Panc1 (cell line): ENCODE measurements at places on chromosomes 13 and 19.

- no peak for DNase-seq
Measured at GRCh38 chr19:55276720-55277430, 3.0 kb downstream of the HSPBP1 start.

- DNase-seq: no peak
Measured at GRCh38 chr13:42985312-42986175, 6.5 kb downstream of the EPSTI1 start.

DNA sequence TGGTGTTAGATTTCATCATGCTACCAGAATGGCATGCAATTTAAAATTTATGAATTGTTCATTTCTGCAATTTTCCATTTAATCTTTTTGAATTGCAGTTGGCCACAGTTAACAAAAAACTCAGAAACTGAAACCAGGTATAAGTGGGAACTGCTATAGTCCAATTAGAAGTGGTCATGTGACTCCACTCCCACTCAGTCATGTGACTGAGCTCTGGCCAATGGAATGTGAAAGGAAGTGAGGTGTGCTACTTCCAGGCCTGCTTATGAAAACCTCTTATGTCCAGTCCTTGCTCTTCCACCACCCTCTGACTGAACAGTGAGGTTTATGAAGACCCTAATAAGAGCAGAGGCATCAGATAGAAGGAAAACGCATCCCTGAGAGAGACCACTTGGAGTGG lies 47.0 kb downstream of the DLEU7 start:
- no peak for DNase-seq

GRCh38 chr19:27751044-27751391 lies 1461.9 kb downstream of the UQCRFS1 start:
- no peak for DNase-seq

- peak; percentile 18 for DNase-seq
Measured at GRCh38 chr13:59776924-59777690, 386.6 kb downstream of the DIAPH3 start.

GRCh38 chr19:39405958-39406655 lies 540 bp upstream of the ZFP36 start:
- peak; percentile 94 for DNase-seq

- no peak for DNase-seq
Measured at GRCh38 chr13:32391101-32391619, 36.8 kb downstream of the N4BP2L1 start.

GRCh38 chr19:6803036-6803404 lies 30.5 kb downstream of the VAV1 start:
- DNase-seq: no peak

- DNase-seq: no peak
Measured at GRCh38 chr19:35211545-35212230, 16.9 kb downstream of the FAM187B start.

DNA sequence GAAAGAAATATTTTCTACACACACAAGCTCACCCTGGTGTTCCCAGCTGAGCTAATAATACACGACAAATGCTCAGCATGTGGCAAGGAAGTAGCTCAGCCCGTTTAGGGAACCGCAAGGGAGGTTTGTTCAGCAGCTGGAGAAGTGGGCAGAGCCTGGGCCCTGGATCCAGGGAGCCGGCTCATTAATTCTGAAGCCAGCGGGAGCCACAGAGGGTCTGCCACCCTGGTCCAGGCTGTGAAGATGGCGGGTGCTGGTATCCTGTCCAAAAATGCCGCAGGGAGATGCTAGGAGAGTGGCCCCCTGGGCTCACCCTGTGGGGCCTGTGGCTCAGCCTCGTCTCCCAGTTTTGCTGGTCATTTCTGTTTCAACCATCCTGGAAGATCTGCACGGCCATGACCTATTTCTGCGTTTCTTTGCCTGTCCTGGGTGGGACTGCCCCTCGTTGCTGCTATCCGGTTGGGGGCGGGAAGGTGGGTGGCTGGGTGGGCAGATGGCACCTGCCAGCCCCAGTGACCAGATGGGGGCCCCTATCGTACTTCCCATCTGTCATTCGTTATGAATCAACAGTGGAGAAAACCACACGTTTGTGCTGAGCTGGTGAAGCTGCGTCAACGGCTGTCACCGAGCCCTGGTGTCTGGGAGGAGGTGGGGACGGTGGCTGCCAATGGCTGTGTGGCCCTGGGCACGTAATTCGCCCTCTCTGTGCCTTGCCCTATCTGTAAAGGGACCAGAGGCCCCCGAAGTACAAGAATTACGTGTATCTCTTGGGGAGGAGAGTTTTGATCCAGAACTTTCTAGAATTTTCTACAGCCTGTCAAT lies 2.7 kb upstream of the GNA15 start:
- no peak for DNase-seq

- DNase-seq: no peak
Measured at GRCh38 chr19:49881672-49882394, 4.3 kb downstream of the TBC1D17 start.
